ENCODE measurements at places on chromosomes 5 and 9.

- no peak for DNase-seq
These were observed 1.7 kb upstream of the EFNA5 start for GRCh38 chr5:107672211-107673038.

DNA sequence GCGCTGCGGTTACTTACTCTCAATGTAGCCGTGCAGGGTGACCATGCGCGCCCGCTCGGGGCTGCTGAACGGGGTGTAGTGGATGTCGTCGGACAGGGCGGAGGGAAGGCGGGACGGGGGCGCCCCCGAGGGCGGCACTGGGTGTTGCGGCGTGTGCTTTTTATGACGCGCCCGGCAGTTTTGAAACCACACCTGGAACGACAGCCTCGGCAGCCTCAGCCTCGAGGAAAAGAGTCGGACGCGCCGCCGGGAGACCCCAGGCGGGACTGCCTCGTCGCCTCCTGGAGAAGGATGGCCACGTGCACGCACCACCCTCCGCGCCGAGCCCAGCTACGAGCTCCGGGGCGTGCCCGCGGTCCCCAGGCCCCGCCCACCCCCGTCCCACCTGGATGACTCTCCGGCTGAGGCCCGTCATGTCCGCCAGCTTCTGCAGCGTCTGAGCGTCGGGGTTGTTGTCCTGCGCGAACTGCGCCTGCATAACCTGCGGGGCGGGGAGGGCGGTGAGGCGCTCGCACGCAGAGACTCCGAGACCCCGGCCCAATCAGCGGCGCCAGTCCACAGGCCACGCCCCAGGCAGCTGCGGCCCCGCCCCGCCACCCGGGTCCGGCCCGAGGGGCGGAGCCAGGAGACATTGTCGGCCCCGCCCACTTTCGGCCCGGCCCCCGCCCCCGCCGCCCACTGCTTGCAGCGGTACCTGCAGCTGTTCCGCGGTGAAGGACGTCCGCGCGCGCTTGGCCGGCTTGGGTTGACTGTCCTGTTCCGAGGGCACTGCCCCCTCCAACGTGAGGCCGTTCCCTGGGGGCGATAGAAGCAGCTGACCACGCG, 15.0 kb downstream of the LHX6 start:
- no peak for DNase-seq

DNA sequence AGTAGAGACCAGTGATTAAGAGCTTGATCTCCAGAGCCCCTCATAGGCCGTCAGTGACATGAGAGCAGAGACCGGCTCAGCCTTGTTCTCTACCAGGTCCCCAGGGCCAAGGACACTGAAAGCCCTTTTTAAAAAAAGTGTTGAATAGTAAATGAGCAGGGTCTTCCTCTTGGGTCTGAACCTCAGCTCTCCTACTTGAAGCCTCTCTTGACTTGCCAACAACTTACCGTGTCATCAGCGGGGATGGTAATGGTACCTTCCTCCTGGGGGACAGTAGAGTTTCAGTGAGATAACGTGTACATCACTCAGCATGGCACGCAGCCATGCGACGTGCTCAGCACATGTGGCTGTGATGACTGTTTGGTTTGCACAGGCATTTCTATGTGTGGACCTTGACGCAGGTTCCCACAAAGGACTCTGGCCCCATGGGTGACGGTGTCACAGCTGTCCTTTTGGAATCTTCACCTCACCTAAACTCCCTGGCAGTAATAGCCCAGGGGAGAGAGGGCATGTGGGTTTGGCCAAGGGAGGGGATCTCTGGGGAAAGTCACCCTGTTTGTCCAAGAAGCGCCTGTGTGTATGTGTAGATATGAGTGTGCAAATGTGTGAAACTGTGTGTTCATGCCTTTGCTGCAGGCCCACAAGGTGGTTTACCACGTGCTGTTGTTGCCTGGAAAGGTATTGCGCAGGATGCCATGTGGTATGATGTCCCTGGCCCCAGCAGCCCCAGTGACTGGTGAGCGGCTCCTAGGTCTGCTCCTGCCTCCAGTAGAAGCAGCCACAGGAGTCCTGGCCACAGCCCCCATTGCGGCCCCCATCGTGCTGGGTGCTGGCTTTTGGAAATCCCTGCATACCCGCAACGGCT, 18.7 kb downstream of the ERGIC1 start:
- DNase-seq: no peak

DNA sequence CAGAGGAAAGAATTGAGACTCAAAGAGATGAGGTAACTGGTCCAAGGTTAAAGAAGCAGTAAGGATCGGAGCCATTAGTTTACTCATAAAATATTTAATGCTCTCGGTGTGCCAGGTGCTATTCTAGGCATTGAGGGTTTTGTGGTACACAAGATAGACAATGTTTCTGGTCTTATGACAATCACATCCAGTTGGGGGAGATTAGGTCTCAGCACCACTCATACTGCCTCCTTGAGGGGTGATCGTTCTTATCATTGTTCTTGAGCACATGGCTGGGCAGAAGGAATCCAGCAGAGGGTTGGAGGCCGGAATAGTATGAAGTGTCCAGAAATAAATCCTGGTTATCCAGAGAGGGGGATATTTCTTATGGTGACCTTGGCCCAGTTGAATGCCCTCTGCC, 40.7 kb upstream of the LCP2 start:
- no peak for DNase-seq

- DNase-seq: no peak
These were observed 15.2 kb downstream of the TNIP1 start for GRCh38 chr5:151065609-151066008.

- DNase-seq: no peak
These were observed 9.7 kb downstream of the WNK2 start for GRCh38 chr9:93193388-93194220.

GRCh38 chr5:77431286-77431685, 60.8 kb downstream of the WDR41 start:
- DNase-seq: no peak

DNA sequence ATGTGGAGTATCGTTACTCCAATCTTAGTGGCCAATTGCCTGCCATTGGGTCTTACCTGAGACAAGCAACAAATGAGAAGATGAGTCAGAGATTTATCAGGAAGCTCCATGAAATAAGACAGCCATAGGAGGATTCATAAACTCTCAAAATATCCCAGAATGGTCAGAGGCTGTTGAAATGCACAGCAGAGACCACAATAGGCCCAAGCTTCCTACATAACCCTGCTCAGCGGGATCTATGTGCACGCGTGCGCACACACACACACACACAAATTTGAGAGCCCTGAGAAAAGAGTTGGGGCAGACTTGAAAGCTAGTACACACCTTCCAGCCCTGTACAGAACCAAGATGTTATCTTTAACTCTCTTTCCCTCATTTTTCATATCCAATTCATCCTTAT, 9.8 kb downstream of the UIMC1 start:
- no peak for DNase-seq

DNA sequence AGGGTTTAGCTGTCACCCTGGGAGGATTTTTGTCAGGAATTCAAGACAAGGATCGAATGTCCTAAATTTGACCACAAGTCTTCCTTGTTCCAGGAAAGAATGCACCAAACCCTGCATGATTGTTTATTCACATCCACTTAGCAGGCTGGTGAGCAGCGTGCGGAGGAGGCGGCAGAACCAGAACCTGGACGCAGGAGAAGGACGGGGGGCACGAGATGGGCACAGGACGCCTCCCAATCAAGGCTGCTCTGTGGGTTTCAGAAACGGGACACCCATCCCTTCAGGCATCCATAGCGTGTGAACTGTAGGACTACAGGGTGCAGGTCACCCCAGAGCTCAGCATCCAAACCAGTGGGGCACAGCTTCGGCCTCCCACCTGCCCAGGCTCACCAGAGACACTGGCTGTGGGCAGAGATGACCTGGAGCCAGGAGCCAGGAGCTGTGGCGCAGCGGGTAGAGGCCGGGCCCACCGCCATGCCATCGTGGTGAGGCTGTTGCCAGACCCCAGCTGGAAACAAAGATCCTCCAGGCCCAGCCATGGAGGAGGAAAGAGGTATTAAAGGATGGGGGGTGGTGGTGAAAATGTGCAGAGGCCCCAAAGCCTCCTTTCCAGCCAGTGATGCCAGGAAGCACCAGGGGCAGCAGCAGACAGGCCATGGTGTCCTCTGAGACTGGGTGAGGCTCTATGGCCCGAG, 32.3 kb upstream of the ADAMTS2 start:
- no peak for DNase-seq

DNA sequence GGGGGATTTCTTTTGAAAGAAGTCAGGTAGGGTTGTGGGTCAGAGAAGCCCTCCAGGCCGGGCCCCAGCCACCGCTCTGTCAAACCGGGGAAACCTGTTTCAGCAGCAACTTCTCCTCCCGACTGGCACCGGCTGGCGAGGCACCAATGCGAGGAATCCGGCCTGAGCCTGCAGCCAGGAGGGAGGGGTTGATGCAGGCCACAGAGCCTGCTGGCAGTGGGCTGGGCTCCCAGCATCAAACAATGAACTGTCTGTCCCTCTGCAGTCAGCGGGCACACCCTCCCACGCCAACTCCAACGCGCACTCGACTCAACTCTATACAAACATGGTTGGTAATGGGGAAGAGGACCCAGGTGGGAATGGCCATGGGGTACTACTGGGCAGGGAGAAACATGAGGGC, 12.1 kb downstream of the PCDH1 start:
- DNase-seq: no peak

DNA sequence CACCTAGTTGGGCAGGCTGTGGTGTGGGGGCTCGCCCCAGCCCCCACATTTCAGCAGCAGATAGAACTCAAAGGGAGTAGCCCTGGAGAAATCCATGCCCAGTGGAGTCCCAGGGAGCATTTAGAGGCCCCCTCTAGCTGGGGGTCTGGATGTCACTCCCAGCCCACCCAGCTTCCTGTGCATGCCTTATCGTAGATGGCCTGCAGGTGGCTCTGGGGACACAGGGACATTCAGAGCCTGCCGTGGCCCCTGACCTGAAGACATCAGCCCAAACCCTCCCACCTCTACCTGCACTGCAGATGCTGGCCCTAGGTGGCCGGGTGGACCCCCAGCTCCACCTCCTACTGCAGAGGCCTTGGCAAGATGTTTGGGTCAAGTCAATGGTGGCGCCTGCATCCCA, 49.0 kb upstream of the LMX1B start:
- DNase-seq: no peak

- DNase-seq: no peak
These were observed at the start of gene STING1 for GRCh38 chr5:139482050-139482889. TSS of gene STING1 (minus strand) at chr5:139482758. CDS start at chr5:139481704, 1,054 bp downstream.

GRCh38 chr5:1478271-1479035, 33.2 kb upstream of the SLC6A3 start:
- DNase-seq: no peak

DNA sequence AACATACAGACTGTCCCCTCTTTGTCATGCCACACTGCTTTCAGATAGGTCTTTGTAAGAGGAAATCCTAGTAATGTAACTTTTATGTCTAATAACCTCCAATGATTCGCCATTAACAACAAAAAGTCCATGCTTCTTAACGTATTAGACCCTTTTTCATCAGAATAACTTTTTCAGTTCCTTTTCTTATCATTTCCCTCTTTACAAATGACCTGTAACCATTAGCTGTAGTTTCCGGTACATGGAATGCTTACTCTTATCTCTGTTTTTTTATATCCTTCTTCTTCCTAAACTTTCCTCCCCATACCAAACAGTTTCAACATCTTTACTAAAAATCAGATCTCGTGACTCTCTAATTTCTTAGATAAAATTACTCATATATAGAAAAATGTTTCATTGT, 268.9 kb upstream of the TYRP1 start:
- DNase-seq: no peak

DNA sequence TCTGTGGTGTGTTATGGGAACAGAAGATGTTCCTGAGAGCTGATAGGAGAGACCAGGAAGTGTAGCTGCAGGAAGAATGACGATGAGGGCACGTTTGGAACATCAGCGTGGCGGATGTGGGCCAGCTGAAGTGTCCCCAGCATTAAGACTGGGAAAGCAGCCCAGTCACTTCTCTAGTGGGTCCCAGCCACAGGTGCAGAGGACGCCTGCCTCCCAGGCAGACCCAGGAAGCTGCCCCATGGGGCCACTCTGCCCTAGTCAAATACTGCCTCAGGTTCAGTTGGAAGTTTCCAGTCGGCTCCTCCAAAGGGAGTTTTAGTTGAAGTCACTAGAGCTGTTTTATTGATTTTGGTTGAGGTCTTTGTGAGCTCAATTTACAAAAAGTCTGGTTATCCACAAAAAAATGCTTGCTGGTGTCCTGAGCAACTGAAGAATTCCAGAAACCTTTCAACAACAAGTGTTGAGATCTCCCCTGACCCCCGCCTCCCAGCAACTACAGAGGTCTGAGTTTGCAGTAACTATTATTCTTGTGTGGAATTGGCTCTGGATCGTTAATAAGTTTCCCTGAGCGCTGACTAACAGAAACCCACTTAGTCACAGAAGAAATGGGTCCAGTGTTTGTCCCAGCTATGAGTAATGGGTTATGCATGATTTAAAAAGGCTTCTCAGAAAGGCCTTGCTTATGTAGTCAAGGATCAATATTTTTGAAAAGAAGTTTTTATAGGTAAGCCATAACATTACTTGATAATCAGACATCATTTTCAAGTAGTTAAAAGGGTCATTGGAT, 294.1 kb downstream of the FANCC start:
- DNase-seq: no peak

DNA sequence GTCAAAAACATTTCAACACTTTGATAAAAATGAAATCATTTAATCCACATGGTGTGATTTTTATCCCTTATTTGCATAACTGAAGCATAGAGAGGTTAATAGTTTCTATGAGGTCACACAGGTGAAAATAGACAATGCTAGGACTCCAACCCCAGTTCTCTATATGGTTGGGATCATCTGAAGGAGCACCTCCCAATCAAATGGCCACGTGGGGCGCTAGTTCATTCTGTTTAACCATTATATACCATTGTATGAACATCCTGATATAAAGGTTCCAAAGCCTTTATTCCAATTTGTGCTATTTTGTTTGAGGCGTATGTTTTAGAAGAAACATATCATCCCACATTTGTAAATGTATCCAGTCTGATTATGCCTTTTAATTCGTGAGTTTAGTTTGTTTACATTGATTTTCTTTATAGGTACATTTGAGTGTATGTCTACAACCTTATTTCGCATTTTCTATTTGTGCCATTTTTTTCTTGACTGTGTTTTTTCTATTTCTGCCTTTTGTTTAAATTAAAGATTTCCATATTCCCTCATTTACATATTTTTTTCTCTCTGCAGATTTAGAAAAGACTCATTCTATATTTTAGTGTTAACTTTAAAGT, 1092.0 kb downstream of the MAT2B start:
- no peak for DNase-seq
